ENCODE measurements at places on chromosomes 3 and 15.

GRCh38 chr15:44029940-44030568, 165.0 kb downstream of the FRMD5 start:
- no peak for DNase-seq

- no peak for DNase-seq
These were observed 15.3 kb upstream of the FMN1 start for GRCh38 chr15:33209575-33210481.

- no peak for DNase-seq
These were observed 23.9 kb downstream of the ILDR1 start for GRCh38 chr3:121998030-121998580.

GRCh38 chr3:101861212-101861788, 12.0 kb downstream of the NFKBIZ start:
- no peak for DNase-seq

DNA sequence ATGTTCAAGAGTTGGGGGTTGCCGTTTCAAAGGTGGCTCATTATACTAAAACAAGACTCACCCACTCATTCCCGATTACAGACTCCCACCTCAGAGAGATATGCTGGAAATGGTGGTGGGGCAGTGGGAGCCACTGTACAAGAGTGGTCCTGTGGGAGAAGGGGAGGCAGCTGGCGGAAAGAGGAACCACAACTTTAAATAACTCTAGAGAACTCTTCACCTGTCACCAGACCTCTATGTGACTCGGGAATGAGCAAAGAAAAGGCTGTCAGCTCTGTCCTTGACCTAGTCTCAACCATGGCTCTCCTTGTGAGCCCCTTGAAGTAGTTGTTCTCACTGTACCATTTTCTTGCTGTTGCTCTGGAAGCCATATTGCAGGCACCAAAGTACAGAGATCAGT, 293.8 kb downstream of the CHST2 start:
- no peak for DNase-seq

- DNase-seq, result no peak
These were observed 584.5 kb downstream of the NAALADL2 start for GRCh38 chr3:175443682-175444081.

- DNase-seq, result peak; percentile 30
These were observed at the start of gene ARPP21 for GRCh38 chr3:35639254-35640186. TSS of gene ARPP21 (plus strand) at chr3:35639525. CDS start at chr3:35681752, 42,227 bp downstream.
